ENCODE measurements at places on chromosomes 2 and 18.
A peak's percentile ranks its signal among the peaks of the same experiment; 100 is the strongest.

GRCh38 chr2:175804122-175804521 lies 197.9 kb downstream of the LNPK start:
- no peak for DNase-seq

DNA sequence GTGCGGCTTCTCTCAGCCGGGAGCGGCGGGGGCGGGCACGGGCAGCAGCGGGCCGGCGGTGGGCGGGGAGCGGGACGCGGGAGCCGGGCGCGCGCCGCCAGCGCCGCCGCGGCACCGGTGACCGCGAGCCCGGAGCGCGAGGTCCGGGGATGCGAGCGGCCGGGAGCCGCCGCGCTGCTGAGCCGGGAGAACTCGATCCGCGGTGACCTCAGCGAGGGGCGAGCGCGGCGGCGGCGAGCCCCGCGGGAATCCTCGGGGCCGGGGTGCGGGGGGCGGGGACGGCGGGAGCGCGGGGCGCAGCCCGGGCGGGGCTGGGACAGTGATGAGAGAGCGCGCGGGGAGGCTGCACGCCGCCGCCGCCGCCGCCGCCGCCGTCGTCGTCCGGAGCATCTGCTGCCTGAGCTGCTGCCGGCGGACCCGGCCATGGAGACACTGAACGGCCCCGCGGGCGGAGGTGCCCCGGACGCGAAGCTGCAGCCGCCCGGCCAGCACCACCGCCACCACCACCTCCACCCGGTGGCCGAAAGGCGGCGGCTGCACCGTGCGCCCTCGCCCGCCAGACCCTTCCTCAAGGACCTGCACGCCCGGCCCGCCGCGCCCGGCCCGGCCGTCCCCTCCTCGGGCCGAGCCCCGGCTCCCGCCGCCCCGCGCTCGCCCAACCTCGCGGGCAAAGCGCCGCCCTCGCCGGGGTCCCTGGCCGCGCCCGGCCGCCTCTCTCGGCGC lies at the start of gene MTCL1:
MTCL1 (plus strand) TSS at position 319 of the 723 bp plus-strand sequence; CDS start at position 424, 105 bp downstream.
- peak; percentile 73 for DNase-seq

- DNase-seq: no peak
Observed at GRCh38 chr2:44310287-44310686, 35.0 kb downstream of the SLC3A1 start.

DNA sequence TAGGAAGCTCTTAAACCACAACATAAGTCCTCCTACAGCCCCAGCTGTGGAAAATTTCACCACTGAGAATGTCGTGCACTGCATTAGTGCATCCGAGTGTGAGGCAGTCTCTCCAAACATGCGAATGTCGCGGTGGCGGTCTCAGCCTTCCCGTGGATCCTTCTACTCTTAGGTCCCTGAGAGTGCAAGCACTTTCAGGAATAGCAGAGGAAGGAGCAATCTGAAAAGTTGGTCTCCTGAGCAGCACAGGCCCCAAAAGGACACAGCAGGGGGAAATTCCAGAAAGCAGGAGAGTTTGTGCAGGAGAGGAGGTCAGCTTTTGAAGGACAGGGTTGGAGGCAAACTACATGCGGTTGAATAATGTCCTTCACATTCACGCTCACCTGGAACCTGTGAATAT lies 440.5 kb upstream of the SMIM21 start:
- DNase-seq: no peak

- DNase-seq: no peak
Observed at GRCh38 chr2:221792971-221793521, 220.9 kb upstream of the EPHA4 start.

GRCh38 chr18:78994000-78994399 lies 14.4 kb downstream of the SALL3 start:
- no peak for DNase-seq

DNA sequence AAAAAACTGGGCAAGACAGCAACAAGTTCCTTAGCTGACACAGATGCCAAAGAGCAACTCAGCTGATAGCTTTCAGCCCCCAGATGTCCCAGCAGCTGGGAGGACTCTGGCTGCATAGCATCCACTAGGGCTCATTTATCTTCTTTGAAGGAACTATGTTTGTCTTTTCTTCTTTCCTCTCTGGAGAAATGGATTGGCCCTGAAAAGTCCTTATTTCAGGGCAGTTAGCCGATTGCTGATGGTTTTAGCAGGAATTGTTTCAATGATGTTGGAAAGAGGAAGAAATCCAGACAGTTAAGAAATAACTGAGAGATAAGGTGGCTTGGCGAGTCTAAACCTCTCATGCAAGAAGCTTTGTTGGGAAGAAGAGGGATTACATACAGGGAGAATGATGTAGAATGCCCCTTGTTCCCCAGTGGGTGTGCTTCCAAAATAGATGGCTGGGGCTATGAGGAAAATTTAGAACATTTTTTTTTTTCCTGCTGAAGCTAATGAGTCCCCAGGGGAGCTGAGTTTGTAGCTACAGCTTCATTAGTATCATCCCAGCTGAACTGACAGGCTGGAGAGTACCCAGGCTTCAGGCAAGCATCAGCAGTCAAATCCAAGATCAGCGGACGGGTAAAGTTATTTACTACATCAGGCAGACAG lies 33.6 kb upstream of the SERPINE2 start:
- peak; percentile 41 for DNase-seq

DNA sequence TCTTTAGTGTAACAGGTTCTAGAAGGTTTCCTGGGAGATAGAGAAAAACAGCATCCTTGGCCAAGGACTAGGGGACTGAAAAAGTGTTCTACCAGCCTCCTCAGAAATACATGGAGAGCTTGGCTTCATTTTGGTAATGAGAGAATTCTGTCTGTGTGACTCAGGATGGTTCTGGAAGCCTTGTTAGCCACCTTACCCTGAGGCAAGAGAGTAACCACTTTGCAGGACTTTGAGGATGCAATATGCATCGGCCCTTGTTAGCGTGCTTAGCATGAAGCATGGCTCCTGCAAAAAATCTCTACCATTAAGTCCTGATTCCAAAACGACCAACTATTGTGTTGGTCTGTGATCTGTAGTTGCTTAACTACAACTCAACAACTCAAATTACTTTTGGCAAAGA lies 79.8 kb downstream of the C1QL2 start:
- DNase-seq: no peak

DNA sequence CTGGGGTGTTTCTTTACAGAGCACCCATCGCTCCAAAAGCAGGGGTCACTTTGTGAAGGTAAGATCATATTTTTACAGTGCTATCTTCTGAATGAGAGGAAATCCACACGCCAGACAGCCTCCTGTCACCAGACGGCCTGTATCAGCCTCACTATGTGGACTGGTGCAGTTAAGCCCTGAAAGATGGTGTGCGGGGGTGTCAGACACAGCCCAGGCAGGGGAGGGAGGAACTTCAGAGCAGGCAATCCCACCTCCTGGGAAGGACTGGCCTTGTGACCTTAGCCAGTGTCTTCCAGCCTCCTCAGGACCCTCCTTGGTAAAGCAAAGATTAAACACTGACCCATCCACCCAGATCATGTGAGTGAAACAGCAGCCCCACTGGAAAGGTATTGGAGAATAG lies 249.4 kb upstream of the CTAGE1 start:
- no peak for DNase-seq

- no peak for DNase-seq
Observed at GRCh38 chr2:16638946-16639345, 26.7 kb downstream of the CYRIA start.

- no peak for DNase-seq
Observed at GRCh38 chr2:174636987-174637386, 39.4 kb upstream of the WIPF1 start.

DNA sequence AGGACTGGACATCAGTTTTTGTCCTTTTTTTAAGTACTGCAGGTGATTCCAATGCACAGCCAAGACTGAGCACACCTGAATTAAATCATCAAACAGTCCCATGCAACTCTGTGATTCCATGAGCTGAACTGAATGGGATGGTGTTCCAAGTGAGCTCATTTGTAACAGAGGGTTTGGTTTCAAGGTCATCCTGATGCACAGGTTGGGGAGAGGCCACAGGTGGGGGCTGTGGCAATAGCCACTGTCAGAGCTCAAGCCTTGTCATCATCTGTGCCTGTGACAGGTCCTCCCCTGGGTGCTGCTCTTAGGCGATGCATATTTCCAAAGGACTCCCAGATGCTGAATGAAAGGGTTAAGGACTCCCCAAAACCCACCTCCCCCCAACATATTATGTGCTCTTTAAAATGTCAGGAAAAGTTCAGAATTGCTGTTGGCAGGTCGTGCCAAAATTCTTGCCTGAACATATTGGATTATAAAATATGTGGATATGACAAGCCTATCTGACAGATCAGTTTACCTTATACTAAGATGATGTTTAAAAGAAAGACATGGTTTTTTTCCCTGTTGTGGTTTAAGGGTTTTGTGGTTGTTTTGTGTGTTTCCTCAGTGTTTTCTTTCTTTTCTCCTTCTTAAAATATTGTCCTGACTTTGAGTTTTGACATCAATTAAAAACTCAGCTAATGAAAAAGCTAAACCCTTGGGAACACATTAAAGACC lies 263.5 kb upstream of the SIX2 start:
- DNase-seq: no peak

DNA sequence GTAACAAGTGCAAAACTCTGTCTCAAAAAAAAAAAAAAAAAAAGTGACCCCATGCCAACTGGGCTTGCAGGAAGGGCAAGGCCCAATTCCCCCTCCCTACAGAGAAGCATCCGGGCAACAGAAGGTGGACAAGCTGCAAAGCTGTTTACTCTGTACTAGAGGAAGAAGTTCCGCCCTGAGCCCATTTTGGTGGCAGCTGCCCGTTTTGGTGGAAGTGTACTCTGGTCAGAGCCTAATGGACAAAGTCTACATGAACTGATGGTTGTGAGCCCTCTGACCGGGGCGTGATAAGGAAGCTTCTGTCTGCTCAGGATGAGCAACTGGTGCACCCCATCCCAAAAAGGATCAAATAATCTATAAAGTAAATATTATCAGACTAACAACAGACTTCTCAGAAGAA lies 65.0 kb downstream of the TRAPPC8 start:
- no peak for DNase-seq

- no peak for DNase-seq
Observed at GRCh38 chr2:25378731-25379490, 37.2 kb upstream of the DNMT3A start.

DNA sequence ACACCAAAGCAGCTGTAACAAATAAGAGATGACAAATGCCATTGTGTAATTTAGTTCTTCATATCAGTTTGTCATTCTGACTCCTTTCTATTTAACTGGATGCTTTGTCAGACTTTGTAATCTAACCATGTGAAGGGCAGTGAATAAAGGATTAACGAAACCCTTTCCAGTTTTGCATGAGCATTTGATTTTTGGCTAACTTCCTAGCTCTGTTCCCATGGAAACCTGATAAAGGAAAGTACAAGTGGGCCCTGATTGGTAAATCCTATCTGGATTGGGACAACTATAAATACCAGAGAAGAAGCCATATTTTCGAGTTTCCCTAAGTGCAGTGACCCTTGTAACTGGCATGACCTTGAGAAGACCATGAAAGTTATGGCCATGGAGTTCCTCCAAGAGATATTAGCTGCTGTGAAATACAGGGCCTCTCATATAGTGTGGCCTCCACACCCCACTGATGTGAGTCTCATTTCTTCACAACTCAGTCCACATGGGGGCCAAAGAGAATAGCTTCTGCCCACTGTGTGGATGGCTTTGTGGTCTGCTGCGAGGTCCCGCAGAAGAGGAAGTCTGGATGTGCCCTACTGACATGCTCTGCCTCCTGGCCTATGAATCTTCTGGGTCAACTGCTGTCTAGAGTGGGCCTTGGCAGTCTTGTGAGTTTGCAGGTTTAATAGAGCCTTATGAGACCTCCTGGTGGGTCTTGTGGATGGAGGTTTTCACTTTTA lies 38.2 kb upstream of the CYP1B1 start:
- DNase-seq: no peak

DNA sequence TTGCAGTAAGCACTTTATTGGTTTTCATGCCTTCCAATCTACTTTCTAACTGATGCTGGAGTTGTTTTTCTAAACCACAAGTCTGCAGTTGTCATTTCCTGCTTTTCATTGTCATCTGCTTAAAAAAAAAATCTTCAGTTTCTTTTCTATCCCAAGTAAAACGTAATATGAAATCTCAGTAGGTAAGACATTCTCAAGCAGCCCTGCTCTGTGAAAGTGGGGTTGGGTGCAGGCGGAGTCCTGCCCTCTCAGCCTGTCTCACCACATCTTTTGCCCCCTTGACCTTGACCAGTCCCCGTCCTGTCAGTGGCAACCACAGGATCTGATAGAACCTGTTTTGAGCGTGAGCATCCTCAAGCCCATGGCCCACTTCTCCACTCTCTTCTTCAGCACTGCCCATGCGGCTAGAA lies 80.0 kb upstream of the CPO start:
- DNase-seq: no peak

DNA sequence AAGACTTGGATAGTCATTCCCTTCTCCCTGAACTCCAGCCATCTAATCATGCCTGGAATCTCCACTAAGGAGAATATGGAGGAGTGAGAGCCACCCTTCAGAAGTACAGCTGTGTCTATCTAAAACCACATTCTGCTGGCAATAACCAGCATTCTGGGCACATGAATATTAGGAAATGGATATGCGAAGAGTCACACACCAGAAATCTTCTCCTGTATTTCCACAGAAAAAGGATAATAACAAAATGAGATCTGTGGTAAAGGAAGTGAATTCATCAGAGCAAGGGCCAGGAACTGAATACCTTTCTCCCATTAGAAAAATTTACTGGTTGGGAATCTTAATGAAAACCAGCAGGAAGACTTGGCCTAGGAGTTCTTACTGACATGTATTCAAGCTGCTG lies 218.8 kb downstream of the SCG2 start:
- peak; percentile 56 for DNase-seq

GRCh38 chr18:50928551-50928950 lies 39.3 kb upstream of the ELAC1 start:
- peak; percentile 3 for DNase-seq

- DNase-seq: no peak
Observed at GRCh38 chr2:33363325-33364298, 112.8 kb upstream of the RASGRP3 start.

GRCh38 chr2:16680304-16680703 lies 14.7 kb upstream of the CYRIA start:
- no peak for DNase-seq

DNA sequence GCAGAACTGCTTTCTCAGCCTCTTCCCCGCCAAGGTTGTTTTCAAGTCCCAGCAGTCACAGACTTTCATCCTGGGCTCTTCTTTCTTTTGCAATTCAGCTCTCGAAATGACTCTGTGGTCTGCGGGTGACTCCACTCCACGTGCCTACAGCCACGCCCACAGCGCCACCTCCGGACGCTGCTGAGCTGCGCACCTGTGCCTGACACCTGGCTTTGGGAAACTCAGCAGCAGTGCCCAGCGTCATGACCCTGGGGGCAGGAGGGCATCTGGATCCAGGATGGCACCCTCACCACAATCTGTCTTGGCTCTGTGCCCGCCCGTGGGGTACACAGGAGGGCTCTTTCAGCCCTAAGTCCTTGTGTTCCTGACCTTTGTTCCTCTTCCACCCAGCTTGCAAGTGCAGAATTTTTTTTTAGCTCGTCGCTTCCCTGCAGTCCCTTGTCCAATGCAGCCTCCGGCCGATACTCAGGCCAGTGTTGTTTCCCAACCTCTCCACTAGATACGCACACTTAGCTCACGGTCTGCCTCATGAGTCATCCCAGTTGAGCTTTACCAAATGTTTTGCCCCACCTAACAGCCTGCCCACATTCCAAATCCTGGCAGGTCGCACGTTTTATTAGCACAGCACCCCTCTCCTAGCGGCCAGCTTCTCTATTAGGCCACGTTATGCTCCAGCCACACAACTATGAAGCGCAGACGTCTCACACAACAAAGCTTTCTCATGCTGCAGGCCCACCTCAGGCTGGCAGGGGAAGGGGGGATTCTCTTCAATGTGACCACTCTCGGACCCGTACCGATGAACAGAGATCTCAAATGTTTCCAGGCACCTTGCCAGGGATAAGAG lies 6.5 kb upstream of the CAPN10 start:
- DNase-seq: peak; percentile 93

All from AG08395 (cell line).